ENCODE measurements at places on chromosomes 6 and 20. TPM values are rescaled to one million over a fixed set of nuclear protein-coding genes. Genes with fewer than 3 reads are reported as not detected.

Gene SMLR1
- total RNA-seq, result not detected

Gene TPD52L1
- total RNA-seq, result 50.6 TPM

Gene ZDHHC14
- total RNA-seq, result 2.9 TPM

Gene HLA-DRB5
- total RNA-seq, result not detected

Gene SNX9
- 24.9 TPM for total RNA-seq

Gene VIP
- total RNA-seq, result not detected

Gene AFDN
- 15.2 TPM for total RNA-seq

Data from A549 treated with CORT108297 at 1 μM for 4 hours (cell line).